ENCODE measurements at places on chromosomes 2 and 18.

- DNase-seq = no peak
Observed at GRCh38 chr2:234388591-234388990, 108.3 kb downstream of the ARL4C start.

DNA sequence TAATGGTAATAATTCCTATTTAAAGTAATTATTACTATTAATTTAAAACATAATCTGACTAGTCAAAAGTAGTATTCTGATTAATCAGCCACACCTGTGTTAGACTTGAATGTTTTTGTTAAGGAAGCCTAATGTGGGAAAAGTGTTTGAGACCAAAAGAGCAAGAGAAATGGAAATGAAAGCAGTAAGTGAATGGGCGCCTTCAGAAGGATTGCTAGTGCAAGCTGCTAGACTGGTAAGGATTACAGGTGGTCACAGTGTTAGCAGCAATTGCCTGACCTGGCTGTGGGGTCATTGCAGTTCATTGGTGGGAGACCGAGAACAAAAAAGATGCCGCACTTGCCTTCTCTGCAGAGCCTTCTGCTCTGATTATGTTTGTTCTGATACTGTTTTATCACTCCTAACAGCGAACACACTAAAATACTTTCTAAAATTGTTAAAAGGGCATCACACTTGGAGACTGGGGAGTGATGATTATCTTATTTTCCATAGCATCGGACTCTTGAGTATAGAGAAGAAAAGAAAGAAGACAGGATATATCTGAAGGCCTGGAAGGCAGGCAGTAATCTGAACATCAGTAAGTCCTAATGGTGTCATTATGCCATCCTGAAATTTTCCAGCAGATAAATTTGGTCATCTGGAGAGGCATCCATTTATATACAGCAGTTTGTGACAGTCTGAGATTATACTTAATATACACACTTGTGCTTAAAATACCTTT lies 5.8 kb downstream of the SOCS6 start:
- DNase-seq = no peak

- DNase-seq = no peak
Observed at GRCh38 chr2:221642447-221642846, 70.3 kb upstream of the EPHA4 start.

DNA sequence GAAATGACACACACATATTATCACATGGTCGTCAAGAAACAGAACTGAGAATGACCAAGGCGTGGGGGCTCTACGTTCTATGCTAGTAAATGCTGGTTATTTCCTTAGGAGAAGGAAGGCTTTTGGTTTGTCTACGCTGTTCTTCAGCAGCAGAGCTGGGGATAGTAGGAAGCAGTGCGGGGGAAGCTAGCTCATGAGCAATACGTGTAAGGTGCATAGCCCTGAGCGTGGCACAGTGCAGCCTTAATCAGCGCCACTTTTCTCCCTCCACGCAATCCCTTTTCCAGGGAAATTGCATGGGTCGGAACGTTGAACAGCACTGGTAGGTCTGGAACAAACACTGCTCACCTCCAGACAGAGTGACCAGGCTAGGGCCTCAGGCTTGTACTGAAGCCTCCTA lies 199.6 kb upstream of the FBXO11 start:
- no peak for DNase-seq

- DNase-seq = no peak
Observed at GRCh38 chr18:35127201-35127600, 86.0 kb downstream of the MAPRE2 start.

DNA sequence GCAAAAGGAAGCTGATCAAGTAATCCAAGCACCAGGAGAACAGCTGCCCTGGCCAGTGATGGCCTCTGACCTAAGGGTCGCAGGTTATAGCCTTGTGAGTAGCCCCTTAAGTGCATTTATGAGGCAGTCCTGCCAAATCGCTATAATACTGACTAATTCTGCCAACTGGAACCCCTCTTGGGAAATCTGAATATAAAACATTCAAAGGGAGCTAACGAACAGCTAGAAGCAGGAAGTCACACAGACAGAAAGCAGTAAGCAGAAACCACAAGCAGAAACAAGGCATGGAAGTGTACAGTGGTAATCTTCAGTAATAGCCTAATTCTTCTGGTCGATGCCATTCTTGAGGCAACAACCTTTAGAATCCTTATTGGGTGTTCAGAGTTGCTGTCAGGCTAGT lies 521.3 kb downstream of the METTL4 start:
- no peak for DNase-seq

GRCh38 chr2:78035804-78036203 lies 513.6 kb upstream of the LRRTM4 start:
- DNase-seq = no peak

GRCh38 chr2:240817496-240818292 lies 2.3 kb downstream of the KIF1A start:
- DNase-seq = no peak

- no peak for DNase-seq
Observed at GRCh38 chr2:218831378-218831990, at the start of gene PRKAG3. Gene PRKAG3, minus strand, starts transcription at chr2:218831803.

GRCh38 chr2:156434461-156435291 lies 1.5 kb upstream of the GPD2 start:
- no peak for DNase-seq

- DNase-seq = no peak
Observed at GRCh38 chr2:229520691-229521096, 193.7 kb downstream of the DNER start.

GRCh38 chr18:65435534-65435933 lies 315.3 kb upstream of the CDH7 start:
- no peak for DNase-seq

GRCh38 chr2:127065299-127065939 lies 41.5 kb downstream of the BIN1 start:
- no peak for DNase-seq

DNA sequence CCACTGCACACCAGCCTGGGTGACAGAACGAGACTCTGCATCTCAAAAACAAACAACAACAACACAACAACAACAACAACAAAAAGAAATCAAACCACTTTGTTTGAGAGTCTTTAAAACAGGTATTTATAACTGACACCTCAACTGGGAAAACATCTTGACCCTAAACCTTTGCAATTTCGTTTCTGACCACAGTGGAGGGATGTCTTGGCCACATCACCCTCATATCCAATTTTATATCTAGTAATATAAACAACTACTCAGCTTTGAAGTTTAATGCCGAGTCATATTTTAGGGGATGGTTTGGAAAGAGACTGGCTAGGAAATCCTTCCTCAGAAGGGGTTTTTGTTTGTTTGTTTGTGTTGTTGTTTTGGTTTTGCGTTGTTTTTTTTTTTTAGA lies 37.8 kb upstream of the RMDN2 start:
- no peak for DNase-seq

DNA sequence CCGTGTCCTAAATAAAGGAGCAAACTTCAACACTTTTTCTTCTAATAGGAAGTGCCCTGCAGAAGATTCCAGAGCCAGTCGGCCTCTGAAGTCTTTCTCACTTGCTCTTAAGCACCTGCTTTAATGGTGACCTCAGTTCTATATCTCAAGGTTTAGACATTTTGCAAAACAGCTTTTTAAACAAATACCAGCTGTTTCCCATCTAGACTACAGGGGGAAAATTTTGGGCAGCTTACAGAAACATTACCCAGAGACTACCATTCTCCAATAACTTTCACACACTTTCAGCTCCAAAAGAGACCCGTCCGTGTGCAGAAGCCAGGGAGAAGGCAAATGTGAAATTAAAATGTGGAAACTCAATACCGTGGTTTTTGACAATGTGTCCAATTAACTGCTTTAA lies 285.3 kb upstream of the CCDC68 start:
- DNase-seq = no peak
